ENCODE measurements at places on chromosomes 6 and 20.

GRCh38 chr6:3825851-3826581 is 23.2 kb upstream of the FAM50B start:
- DNase-seq, result peak; percentile 95

DNA sequence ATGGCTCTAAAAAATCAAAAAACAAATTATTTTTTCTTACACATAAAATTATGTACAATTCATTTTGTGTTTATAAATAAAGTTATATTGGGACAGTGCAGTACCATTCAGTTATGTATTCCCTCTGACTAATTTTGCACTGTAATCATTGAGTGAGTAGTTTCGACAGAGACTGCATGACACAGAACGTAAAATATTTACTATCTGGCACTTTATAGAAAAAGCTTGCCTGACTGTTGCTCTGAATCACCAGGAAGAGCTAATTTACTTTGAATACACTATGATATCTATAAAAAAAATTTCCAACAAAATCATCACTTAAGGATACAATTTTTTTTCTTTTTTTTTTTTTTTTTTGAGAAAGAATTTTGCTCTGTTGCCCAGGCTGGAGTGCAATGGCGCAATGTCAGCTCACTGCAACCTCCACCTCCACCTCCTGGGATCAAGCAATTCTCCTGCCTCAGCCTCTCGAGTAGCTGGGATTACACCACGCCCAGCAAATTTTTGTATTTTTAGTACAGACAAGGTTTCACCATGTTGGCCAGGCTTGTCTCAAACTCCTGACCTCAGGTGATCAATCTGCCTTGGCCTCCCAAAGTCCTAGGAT is 11.0 kb upstream of the KHDC1L start:
- DNase-seq, result peak; percentile 89

DNA sequence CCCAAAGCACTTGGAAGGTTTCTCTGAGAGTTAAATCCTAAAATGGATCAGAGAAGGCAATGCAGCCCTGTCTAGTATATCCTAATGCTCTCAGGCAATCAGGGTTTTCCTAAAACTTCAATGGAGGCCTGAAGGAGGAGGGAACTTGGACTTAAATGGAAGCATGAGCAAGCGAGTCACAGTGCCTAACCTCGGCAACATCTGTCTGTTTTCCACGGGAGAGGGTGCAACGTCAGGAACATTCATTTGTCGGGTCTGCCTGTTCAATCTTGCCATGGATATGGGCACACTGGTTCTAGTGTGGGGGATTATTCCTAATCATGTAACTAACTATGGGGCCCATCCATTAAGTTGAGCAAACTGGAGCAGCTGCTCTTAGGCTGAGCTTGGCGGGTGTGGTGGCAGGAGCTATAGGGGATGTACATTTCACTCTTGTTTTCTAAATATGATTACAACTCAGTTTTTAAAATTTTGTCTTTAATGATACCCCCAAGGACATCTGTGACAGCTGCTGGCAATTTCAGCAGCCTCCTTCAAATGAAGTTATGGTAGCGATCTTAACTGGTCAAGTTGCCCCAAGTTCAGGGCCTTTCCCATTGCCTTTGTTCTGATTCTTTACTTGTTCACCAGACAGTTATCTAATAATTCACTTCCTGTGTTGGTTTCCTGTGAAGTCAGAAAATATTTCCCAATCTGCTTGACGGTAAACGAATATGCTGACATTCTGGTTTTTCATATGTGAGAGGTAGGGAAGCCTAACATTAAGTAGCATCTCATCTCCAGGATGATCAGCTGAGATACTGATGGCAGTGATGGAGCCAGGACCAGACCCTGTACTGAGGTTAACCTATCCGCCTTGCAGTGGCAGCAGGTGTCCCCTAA is 21.6 kb downstream of the DSE start:
- peak; percentile 57 for DNase-seq

GRCh38 chr6:155373276-155373675 is 59.0 kb upstream of the TFB1M start:
- DNase-seq, result no peak

- DNase-seq, result no peak
Measured at GRCh38 chr6:165804331-165805066, 141.5 kb upstream of the PDE10A start.

GRCh38 chr20:51062065-51062464 is 39.2 kb upstream of the KCNG1 start:
- DNase-seq, result no peak

- DNase-seq, result no peak
Measured at GRCh38 chr20:22352019-22352418, 232.4 kb downstream of the FOXA2 start.

DNA sequence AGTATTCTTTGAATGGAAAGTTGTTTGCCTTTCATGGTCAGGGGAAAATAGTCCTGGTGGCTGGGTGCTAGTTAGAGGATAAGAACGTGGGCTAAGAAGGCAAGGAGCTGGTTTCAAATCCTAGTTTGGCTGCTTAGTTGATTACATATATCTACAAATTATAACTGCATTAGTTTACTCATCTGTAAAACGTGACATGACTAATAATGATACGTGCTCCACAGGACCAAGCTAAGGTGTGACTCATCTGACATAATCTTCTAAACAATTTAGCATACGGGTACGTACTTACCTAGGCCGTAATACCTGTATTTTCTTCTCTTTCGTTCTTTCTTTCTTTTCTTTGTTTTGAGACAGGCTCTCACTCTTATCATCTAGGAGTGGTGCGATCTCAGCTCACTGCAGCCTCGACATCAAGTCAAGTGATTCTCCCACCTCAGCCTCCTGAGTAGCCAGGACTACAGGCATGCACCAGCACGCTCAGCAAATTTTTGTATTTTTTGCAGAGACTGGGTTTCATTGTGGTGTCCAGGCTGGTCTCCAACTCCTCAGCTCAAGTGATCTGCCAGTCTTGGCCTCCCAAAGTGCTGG is 1274.2 kb upstream of the GJE1 start:
- peak; percentile 67 for DNase-seq

DNA sequence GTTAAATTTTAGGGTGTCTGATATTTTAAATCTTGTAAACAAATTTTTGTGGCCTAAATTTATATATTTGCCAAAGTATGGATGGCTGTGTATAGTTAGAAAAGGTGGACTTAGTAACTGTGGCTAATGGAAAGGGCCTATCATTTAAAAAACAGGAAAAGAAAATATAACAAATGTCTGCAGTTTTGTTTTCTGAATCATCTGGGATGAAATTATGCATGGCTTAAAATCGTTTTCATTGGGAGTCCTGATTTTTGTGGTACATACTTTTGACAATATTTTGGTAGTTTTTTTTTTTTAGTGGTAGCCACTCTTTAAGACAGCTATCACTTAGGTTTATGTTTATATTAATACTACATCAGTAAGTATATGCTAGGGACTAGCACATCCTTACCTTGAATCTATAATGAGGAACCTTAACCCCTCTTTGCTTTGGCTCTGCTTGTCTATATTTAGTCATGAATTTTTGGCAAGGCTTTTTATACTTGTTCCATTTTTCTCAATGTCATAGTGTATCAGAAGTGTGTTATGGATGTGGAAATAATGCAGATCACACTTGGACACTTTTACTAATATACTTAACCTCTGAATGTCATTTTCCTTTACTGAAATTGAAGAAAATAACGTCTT is 5.6 kb downstream of the ARID1B start:
- peak; percentile 17 for DNase-seq

DNA sequence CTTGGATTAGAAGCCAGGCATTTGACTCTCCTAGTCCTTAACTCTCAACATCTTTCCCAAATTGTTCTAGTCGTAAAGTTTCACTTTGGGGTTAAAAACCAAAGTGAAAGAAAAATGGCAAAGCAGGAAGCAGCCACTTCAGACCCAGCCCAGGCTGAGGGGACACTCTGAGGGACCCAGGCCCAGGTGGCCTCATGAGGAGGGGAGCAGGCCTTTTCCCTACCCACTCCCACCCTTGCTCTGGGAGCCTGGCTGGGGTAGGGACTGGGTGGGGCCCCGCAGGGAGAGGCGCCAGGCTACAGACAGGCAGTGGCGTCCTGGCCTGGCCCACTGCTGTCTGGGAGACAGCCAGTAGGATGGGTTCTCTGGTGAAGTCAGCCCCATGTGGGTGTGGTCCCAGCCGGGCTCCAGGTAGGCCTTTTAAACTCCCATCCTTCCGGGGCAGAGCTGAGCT is 68.7 kb upstream of the MYL9 start:
- DNase-seq, result peak; percentile 73

DNA sequence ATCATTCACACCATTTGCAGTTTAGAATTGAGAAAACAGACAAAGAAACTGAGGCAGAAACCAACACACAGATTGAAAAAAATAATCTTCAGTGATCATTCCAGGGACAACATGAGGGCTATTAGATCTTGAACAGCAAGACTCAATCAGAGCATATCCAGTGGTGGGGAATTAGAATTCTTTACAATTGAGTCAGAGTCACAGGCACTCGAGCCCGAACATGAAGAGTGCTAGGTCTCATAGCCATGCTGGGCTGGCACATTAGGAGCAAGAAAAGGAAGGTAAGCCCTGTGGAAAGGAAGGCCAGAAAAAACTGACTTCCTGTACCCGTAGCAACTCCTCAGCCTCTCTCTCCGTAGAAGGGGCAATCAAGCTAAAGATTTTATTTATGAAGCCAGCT is 419.9 kb downstream of the HAO1 start:
- DNase-seq, result peak; percentile 46

DNA sequence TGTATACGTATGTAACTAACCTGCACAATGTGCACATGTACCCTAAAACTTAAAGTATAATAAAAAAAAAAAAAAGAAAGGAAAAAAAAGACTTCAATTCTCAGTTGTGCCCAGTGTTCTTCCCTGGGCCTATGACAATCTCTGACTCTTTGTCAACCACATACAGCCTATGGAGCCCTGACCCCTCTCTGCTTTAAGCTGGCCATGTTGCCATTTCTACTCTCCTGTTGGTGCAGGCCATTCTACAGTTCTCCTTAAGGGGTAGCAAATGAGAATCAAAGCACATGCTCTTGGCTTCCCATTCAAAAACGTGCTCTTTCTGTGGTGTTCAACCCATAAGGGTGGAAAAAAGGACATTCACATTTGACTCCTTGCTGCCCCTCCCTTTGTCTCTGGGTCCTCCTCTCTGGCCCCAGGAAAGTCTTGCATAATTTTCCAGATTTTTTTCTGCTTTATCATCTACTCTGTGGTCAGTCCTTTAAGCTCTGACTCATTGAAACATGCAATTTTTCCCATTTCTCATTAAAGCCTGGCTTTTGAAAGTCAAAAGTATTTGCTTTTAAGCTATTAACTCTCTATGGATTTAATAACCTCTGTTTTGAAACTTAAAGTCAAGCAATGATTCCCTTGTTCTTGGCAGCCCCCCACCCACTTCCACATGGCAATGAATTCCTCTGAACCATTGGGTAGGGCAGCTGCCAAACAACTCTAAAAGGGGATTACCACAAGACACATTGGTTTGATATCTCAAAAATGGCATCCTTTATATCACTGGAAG is 208.6 kb upstream of the MCHR2 start:
- peak; percentile 90 for DNase-seq

DNA sequence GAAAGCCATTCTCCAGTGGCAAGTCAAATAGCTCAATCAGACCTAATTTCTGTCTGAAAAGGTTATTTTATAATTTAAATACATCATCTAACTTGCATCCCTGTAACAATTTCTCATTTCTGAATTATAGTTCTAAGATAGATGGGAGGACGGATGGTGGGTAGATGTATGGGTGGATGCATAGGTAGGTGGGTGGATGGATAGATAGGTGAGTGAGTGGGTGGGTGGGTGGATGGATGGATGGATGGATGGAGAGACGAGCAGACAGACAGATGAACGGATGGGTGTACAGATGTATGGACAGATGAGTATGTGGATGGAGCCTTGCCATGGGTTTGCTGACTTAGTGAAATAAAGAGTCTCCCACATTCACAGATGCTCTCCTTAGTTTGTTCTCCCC is 20.0 kb downstream of the PDE10A start:
- DNase-seq, result no peak

DNA sequence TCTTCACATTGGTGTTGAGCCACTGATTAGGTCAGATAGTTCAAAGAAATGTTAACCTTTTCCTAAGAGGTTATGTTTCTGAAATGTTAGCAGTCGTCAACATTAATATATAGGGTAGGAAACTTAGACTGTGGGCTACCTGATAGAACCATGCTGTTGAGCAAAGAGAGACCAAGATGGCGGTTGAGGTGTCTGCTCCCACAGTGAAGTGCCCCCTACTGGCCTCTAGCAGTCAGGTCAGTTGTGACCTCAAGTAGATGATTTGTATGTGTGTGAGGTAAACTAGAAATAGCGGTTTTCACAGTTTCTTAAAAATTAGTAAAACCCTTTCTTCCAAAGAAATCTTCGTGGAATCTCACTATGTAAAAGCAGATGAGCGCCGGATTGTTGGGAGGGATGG is 40.3 kb downstream of the MTHFD1L start:
- DNase-seq, result no peak

DNA sequence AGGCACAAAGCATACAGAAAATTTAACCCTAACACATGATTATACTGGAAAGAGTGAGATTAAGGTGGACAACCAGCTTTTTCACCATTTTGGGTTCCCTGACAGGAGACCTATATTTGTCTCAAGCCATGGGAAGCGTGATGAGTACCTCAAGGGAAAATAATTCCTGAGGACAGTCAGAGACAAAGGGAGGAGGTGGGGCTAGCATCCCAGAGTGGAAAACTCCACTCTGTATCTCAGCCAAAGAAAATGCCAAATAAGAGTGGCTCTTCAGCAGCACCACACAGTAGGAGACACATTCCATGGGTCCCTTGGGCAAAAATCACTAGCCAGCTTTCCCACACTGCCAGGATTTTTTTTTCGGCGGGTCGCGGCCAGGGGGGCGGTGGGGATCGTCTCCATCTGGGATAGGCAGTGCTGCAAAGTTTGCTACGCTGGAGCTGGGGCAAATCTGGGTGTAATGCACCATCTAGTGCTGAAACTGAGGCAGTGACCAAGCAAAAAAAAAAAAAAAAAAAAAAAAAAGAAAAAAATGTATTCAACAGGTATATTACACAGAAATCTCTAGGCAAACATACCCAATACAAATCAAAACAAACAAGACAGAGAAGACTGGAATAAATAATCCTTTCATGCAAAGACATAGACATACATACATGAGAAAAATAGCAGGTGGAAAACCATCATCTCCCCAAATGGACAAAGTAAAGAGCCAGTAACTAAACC is 77.3 kb upstream of the SLC35F1 start:
- peak; percentile 33 for DNase-seq

- no peak for DNase-seq
Measured at GRCh38 chr6:93749191-93749590, 329.8 kb upstream of the EPHA7 start.

DNA sequence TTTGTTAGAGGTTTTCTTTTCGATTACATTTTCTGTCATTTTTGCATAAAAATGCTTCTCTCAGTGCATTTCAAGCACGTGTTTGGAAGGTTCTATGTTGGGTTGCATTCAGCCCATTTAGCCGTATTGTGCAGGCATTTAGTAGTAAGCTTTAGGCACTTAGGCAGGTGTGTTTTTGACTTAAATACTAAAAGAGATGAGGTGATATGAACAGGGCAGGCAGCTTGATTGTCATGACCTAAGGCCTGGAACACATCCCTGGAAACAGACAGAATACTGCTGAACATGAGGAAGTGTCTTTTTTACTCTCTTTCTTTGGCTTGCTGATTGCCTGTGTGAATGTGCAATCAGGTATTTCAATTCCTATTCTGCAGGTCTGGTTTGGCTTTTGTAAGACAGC is 610.5 kb upstream of the MAN1A1 start:
- DNase-seq, result no peak
